ENCODE measurements at places on chromosomes 3 and 15.

GRCh38 chr15:65051266-65051665 lies 6.1 kb downstream of the SLC51B start:
- no peak for DNase-seq

DNA sequence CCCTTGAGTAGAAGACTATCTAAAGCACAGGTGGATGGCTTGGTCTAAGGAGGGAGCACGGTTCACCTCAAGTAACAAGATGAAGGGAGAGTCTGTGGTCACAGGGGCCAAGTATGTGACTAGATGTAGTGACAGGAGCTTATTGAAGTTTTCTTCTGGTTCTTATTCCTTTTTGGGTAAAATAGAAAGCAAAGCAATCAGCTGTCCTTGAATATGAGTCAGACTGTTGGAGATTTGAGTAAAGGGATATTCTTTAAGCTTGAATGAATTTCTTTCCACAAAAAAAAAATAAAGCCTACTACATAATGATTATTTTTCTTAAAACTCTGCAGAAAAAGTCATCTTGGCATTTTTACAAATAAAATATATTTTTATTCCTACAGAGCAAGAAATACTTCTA lies 1.5 kb upstream of the CNTN6 start:
- no peak for DNase-seq

DNA sequence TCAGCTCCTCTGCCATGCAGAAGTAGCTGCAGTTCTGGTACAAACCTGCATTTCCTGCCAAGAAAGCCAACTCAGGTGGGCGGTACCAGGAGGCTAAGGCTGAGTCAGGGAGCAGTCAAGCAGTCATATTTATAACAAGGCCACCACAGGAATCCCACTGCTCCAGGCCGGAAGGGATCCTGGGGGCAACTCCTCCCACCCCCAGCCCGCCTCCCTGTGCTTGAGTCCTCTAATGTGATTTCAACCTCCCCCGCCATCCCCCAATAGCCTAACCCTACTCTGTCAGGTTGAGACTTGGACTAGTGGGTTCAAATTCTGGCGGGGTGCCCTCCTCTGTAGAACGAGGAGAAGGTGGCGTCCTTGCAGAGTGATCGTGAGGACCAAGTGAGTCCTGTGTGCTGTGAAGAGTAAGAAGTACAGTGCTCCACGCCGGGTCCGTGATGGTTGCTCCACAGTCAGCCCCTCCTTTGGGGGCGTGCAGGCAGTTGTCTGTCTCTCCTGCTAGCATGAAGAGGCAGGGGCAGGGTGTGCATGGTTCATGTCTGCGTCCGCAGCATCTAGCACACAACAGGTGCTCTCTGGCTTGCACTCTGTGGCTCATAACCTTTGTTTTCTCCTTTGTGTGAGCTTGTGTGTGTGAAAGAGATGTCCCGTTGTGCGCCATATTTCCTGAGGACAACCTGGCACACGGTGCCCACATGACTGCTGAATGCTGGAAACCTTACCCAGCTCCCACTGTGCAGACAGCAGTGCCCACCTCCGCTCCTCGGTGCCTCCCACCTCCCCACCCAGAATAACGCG lies 78.3 kb downstream of the SMAD6 start:
- no peak for DNase-seq

- no peak for DNase-seq
Measured at GRCh38 chr3:156675830-156676767, 1.7 kb downstream of the TIPARP start.

DNA sequence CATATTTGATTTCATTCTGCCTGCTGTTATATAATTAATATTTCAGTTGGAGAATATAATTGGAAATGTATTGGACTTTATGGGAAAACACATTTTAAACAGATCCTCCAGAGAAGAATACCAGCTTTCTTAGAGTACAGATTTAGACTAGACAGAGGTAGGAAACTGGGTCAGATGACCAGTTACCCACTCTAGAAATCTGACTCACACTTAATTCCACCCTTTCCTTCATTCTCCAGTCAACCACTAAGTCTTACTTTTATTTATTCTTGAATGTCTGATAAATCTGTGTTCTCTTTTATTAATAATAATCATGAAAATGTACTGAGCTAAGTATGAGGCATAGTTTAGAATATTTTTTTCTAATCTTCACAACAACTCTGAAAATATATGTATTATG lies 110.7 kb downstream of the LRRC49 start:
- DNase-seq = no peak

- no peak for DNase-seq
Measured at GRCh38 chr3:160376681-160377080, 22.3 kb downstream of the IFT80 start.

- DNase-seq = no peak
Measured at GRCh38 chr15:78063217-78063616, 14.3 kb downstream of the TBC1D2B start.

DNA sequence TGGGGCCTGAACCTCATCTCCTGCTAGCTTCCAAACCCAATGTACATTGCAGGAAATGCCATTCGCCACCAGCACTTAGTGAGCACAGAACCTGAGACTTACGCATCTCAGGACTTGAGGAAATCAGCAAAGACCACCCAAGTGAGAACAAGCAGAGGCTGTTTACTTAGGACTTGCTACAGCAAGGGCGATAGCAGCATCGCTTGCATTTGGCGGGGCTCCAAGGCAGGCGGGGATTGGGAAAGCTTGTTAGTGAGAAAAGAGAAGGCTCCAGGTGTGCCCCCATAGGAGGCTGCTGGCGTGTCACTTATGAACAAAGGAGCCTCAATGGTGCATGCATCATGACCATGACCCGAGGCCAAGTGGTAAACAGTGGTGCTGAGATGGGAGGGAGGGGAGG lies 19.7 kb downstream of the SLC6A20 start:
- no peak for DNase-seq

DNA sequence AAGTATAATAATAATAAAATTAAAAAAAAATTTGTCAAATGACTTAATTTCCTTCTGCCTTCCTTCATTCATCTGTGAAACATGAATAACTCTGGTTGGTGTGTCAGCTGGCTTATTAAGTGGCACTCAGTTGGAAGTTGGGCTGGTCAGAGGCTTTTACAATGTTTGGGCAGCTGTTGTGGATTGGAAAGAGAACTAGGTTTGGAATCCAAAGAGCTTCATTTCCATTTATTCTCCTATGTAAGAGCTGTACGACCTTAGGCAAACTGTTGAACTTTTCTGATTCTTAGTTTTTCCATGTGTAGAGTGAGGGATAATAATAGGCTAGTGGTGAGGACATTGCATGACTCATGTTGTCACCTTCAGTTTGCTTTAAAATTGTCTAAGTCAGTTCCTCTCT lies 606.7 kb downstream of the PDCD6IP start:
- DNase-seq = no peak

DNA sequence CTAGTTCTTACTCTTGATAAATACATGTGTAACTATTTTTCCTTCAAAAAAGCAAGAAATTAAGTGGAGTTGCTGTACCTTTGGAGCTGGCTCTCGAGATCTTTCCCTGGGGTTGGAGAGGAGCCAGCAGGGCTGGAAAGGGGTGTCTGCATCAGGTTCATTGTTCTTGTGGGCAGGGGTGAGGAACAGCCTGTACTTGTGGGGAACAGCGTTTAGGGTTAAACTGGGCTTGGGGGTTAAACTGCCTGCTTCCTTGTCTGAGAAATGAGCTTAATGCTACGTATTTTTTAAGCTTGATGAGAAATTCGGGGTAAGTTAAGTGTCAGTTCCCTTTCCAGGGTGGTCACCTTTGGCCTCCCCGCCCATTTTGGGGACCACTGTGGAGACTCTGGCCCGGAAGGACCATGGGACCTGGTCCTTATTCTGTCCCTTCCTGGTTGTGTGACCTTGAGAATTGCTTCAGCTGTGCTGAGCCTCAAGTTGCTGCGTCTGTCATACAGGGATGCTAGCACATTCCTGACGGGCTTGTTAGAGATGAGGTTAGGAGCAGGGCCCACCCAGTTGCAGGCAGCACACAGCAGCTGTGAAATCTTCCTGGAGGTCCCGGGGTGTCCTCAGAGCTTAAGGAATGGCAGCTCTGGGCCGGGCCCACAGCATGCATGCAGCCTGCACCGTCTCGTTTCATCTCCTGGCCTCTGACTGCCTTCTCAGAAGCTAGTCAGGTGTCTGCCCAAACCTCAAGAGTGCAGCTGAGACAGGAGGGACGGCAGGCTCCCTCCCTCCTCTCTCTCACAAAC lies 11.6 kb downstream of the H1-8 start:
- no peak for DNase-seq

GRCh38 chr3:178174201-178174915 lies 361.9 kb upstream of the KCNMB2 start:
- no peak for DNase-seq

DNA sequence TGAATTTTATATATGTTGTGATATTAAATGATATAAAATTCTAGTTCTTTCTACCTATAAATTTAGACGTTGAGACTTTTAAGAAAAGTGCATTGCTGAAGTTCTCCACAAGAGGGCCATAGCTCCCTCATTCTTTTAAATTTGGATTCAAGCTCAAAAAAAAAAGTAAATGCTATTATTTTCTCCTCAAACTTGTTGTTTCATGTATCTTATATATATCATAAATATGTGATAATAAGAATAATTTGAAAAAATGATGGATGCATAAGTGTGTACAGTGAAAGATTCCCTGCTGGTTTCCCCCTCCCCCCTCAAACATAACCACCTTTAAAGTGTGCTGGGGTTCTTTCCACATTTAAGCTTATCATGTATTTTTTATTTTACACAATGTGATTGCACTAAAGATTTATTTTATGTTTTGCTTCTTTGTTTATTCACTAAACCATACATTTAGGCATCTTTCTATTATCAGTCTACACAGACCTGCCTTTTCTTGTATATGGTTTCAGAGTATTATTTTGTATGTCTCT lies 769.4 kb upstream of the GOLIM4 start:
- no peak for DNase-seq

GRCh38 chr15:39059917-39060316 lies 495.3 kb upstream of the RASGRP1 start:
- no peak for DNase-seq

DNA sequence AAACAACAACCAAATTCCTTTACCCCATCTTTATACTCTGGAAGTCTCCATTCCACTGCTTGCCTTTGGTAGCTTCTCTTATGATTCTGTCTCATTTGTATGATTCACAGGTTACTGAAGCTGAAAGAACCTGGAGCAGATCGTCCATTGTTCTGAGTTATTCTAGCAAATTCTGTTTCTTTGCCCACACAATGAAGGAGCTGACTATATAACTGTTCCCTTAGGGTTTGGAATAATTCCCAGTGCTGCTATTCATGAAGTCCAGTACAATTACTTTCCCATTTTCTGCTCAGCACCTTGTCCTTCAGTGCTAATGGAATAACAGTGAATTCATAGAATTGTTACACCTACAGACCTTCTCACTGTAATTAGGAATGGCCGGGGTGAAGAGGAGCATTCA lies 167.8 kb downstream of the CHST2 start:
- DNase-seq = no peak

DNA sequence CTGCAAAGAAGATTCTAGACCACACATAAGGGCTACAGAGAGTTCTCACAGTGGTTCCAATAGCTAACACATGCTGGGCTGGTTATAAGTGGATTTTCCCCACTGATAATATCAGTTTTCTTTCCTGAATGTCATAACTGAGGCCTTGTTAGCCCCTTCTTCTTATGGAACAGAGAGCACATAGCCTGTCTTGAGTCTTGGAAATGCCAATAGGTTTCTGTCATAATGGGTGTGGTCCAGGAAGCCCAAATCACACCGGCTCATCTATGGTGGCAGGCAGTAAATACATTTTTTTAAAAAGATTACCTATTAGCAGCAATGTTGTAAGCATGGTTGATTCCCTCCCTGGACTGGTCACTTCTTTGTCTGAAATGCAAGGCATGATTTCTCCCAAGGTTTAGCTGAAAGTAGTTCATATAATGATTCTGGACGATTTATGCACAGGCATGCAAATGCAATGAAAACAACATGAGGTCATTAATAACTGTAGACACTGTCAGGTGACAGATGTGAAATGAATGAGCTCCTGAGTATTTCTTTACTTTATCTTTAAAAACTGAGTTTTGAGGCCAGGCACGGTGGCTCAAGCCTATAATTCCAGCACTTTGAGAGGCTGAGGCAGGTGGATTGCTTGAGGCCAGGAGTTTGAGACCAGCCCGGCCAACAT lies 67.2 kb upstream of the ATP2C1 start:
- no peak for DNase-seq

DNA sequence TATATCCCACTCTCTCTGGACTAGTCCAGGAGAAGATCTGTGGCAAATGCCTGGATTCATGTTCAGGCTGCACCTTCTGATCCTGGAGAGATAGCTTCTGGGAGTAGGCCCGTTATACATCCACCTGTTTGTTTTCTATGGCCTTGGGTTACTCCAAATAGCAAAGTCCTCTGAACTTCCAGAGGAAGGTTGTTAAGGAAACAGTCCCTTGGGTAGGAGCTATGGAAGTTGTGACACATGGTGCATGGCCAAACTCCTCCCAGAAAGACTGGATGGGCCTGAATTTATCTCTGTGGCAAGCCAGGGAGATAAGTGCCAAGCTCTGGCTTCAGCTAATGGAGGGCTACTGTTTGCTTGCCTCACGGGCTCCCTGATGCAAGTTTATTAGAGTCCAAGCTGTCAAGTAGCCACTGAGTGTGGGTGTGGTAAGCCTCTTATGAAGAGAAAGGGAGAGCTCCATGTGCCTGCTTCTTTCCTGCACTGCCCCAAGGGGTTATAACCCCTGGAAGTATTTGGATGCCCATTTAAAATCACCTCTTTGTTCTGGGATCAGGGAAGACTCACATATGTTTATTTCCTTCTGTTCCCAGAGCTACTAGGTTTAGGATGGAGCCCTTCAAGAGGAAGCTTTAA lies 328.7 kb upstream of the ATP11B start:
- no peak for DNase-seq

GRCh38 chr15:99923711-99924110 lies 190.5 kb upstream of the LYSMD4 start:
- DNase-seq = no peak

GRCh38 chr15:44427756-44428724 lies 611 bp downstream of the CTDSPL2 start:
- DNase-seq = no peak

DNA sequence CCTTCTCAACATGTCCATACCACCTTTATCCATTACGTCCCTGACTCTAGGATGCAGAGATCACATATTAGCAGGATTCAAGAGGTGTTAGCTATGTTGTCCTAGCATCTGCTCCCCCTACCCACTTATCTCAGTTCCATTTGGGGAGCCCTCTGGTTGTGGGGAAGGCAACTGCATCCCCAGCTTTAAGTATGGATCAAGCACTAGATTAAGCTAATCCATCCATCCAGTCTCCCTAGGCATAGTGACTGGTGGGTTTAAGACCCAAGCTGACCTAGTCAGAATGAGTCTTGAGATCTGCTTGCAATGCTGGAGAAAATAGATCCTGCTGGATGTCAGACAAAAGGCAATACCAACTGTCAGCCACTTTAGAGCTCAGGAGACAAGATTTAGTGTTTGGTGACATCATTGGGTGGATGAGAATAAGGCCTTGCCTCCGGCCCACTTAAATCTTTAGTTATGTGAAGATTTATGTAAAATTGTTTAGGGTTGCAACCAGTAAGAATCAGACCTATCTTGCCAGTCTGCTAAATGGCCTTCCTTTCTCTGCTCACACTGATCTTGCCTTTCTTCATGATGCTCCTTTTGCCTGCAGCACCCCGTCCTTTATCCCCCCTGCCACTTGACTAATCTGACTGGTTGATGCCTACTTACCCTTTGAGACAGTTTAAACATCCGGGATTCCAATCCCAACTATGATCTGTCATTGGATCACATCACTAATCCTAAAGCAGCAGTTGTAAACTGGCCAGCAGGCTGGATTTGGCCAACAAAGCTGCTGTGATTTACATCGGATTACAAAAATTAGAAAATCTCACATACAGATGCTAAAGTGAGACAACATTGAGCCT lies 2.1 kb upstream of the ISY1 start:
- no peak for DNase-seq
